Kasumi-1 (cell line): ENCODE measurements at places on chromosomes 2 and 18.

DNA sequence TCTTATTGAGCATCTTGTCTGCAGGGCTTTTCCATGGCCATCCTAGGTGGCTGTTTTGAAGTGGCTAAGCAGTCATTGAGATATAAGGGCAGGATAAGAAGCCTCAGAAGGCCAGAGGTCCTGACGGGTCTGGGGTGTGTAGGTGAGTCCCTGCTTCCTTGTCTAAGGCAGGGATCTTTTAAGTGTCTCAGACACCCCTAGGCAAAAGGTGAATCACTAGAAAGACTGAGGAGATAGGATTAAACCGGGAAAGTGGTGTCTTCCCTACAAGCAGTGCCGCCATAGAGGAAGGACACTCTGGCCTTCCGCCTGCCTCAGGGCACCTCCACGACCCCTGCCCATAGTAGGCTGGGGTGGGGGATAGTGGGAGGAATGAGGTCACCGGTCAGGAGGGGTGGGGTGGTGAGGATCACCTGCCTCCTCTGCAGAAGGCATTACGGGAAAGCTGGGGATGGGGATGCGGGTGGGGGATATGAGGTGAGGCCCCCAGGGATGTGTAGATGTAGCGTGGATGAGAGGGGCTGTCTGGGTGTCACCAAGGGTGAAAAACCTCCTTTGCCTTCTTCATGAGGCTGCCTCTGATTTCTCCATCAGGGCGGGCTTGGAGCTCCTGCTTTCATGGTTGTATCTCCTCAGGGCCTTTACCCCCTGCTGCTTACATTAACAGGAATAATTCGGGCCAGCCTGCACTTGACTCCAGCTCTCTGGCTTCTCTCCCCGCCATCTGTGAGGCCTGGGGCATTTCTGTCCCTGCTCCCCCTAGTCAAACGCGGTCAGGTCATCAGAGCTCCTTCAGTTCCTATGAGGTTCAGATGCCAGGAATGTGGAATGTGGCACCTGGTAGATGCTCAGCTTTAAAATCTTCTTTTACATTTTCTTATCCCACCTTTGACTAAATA, 244.0 kb downstream of the DYSF start:
- no peak for DNase-seq

DNA sequence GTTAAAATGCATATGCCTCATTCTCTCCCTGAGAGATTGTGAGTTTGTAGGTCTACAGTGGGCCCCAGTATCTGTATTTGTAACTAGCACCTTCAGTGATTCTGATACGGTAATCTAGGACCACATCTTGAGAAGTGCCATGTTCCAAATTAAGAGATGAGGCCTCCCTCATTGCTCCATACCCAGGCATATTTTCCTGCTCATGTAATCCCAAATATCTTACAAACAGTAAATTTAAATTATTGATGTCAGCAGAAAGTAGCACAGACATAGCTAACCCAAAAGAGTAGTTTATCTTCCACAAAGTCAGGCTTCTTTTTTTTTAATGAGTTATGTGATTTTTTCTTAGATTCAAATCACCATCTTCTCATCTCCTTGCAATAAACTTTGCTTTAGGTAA, 263.8 kb downstream of the SETBP1 start:
- no peak for DNase-seq

- DNase-seq, result no peak
Observed at GRCh38 chr18:78402966-78403365, 576.7 kb upstream of the SALL3 start.

- DNase-seq, result no peak
Observed at GRCh38 chr18:31189757-31190156, 27.1 kb upstream of the DSC1 start.

DNA sequence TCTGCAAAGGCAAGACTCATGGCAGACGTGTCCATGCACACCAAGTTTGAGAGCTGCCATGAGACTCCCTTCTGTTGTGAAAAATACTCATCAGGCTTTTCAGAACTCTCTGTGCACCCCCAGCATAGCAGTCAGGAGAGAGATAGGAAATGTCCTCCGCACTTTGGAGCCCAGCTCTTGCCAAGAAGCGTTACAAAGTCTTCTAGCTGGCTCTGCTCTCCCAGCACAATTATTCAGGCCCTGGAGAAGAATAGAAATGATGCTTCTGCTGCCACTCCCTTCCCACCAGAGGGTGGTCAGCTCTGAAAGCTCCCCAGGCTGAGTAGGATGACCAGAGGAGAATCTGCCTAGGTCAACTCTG, 594.4 kb upstream of the ID2 start:
- DNase-seq, result no peak

DNA sequence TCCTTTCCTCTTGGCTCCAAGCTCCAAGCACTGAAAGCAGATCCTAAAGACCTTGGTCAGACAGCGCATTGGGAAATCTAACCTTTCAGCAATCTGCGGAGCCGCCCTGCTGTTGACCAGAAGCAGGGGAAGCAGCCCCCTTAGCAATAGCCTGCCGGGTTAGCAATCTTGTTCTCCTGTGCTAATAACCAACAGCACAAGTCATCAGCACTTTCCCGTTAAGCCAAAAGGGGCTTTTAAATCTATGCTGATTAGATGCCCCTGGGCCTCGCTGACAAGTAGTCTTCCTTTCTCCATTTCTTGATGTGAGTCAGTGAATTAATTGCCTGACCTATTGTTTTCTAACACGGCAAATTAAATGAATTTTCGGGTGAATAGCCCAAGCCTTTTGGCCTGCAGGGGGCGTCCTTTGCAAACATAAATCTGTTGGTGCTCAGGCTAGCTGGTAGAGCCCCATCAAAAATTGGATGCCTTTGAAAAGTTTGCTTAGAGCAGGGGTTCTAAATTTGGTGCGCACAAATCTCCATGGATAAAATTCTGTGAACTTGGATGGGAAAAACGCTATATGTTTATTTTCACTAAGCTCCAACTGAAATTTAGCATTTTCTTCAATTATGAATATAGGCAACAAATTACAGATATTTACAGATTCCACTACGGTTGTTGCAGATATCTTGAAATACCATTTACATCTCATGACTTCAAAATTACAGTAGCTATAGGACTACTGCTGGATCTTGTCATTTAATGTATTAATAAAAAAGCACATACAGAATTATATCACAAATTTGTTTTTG, 24.6 kb downstream of the MAIP1 start:
- peak; percentile 85 for DNase-seq

GRCh38 chr2:224174990-224175389, 135.9 kb upstream of the SERPINE2 start:
- no peak for DNase-seq

DNA sequence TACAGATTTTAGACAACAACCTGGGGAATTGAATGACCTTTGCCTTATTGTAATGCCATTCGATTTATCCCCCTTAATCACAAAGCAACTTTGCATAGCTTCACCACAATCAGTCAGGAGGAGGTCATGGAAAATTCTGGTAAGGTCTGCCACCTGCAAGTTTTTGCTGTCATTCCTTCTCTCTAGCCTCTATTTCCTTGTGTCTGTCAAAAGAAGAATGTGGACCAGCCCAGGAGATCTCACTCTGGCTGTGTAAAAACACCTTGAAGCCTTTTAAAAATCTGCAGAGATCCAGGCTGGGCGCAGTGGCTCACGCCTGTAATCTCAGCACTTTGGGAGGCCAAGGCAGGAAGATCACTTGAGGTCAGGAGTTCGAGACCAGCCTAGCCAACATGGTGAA, 74.1 kb upstream of the BZW1 start:
- DNase-seq, result no peak

- DNase-seq, result no peak
Observed at GRCh38 chr2:208354964-208355381, 51.6 kb upstream of the PTH2R start.

- no peak for DNase-seq
Observed at GRCh38 chr2:215765729-215766360, 247.5 kb downstream of the MREG start.

DNA sequence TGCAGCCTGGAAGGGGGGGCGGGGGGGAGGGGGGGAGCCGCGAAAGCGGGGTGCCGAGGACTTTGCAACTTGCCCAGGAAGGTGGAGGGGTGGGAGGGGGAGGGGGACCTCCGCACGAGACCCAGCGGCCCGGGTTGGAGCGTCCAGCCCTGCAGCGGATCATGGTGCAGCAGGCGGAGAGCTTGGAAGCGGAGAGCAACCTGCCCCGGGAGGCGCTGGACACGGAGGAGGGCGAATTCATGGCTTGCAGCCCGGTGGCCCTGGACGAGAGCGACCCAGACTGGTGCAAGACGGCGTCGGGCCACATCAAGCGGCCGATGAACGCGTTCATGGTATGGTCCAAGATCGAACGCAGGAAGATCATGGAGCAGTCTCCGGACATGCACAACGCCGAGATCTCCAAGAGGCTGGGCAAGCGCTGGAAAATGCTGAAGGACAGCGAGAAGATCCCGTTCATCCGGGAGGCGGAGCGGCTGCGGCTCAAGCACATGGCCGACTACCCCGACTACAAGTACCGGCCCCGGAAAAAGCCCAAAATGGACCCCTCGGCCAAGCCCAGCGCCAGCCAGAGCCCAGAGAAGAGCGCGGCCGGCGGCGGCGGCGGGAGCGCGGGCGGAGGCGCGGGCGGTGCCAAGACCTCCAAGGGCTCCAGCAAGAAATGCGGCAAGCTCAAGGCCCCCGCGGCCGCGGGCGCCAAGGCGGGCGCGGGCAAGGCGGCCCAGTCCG, 540 bp downstream of the SOX11 start:
- no peak for DNase-seq
